ENCODE measurements at places on chromosomes 1 and 21.
A peak's percentile ranks its signal among the peaks of the same experiment; 100 is the strongest.

DNA sequence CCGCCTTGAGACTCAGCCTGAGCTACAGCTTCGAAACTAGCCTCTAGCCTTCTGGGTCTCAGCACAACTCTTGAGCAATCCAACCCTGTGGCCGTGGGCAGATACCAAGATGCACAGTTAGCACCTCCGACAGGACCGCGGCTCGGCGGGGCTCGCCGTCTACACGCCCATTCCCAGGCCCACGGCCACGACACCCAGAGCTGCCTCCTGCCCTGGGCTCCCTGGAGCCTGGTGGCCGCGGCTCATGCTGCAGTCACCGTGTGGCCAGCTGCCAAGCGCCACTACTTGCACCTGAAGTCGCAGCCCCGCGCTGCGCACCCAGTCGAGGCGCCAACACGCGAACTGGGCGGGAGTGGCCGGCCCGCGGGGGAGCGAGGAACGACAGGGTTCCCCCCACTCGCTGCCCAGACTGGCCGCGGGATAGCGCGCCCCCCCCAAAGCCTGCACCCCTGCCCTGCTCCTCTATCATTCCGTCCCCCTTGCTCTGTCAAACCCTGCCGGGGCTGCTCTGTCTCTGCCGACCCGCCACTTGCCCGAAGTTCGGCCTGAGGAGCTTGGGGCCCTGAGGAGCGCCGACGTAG, 729 bp upstream of the CDCA8 start:
- DNase-seq, result peak; percentile 32

DNA sequence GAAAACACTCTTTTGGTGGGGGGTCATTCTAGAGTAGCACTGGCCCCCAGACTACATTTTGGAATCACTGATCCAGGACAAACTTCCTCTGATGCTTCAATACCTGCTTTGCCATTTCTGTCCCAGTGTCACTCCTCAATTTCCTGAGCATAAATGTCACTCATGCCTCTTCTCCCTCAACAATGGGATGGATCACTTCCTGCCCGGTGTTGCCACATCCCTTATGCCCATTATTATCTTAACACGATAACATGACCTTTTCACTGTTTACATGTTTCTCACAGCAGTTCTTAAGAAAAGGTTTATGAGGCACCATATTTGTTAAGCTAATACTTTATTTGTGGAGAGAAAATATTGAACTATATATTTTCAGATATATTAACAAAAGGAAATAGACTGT, 3.9 kb upstream of the ITLN1 start:
- no peak for DNase-seq

DNA sequence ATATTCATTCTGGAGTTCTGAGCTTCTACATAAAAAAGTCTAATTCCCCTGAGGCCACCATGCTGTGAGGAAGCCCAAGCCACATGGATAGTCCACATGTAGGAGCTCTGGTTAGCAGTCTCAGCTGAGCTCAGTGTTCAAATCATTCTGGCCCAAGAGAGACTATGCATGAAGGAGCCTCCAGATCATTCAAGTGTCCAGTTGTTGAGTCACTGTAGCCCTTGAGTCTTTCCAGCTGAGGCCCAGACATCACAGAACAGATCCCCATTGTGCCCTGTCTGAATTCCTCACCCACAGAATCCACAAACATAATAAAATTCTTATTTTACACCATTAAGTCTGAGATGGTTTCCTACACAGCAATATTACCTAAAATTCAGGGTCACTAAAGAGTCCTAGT, 107.0 kb upstream of the NGF start:
- peak; percentile 23 for DNase-seq

DNA sequence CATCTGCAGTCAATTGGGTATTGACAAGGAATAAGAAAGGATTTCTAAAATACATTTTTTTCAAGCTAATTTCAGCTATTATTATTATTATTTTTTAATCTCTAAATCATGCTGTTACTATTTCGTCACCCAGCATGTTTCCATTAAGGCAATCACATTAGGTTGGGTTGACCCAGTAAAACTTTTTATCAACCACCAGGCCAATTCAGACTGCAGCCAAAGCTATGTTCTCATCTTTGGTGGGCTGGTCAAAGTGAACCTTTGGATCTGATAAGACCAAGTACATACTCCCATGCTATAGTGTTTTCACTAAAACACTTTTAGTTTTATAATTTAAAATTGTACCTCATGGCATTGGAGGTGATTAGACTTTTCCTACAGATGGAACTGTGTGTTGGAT, 198.6 kb downstream of the PBX1 start:
- DNase-seq, result no peak

DNA sequence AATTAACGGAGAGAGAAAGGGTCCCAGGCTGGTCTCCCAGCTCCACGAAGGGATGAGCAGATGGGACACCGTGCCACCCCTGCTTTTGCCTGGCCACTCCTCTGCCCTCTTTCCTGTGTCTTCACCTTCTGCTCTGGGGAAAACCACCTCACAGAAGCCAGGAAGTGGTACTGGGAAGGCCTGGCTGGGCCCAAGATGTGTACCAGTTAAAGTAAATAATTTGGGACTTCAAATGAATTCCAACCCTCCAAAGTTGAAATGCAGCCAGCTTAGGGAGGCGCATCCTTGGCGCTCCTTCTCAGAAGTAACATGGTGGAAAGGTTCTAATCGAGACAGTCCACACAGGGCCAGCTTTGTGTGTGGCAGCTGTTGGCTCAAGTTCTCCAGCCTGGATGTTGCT, 45.7 kb downstream of the MAP3K21 start:
- DNase-seq, result no peak

DNA sequence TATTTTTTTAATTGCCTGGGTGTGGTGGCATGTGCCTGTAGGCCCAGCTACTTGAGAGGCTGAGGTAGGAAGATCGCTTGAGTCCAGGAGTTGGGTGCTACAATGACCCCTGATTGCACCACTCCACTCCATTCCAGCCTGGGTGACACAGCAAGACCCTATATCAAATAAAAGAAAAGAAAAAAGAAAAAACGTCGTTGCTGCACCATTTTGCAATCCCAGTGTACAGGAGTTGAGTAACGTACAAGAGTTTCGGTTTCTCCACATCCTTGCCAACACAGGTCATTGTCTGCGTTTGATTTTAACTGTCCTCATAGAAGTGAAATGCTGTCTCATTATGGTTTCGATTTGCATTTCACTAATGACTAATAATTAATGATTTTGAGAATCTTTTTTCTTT, 7.9 kb downstream of the ZNF684 start:
- no peak for DNase-seq

DNA sequence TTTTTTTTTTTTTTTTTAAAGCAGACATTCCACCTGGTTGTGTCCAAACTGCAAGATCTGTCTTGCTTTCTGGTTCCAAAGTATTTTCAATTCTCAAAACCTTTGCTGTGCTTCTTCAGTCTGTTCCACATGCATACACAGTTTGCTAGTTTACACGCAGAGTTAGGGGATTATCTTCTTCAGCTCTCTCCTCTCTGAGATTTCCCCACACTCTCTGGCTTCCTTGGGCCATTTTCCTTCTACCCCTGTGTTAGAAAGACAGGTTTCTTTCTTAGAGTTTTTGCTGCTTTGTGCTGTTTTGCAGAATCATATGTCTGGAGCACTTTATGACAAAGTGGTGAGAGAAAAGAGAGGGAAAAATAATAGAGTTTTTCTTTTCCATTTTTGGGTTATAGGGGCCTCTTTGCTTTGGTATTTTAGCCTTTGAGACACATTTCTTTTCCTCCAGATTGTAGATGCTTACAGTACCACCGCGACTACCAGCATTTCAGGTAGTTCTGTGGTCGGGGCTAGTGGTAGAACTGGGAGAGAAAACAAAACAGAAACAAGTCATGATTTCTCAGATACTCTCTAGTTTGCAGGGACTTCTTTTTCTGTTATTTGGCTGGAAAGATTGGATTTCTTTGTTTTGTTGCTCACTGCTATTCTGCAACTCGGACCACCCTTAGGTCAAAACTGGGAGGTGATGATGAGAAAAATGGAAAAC, 66.3 kb downstream of the RABGAP1L start:
- DNase-seq, result no peak

DNA sequence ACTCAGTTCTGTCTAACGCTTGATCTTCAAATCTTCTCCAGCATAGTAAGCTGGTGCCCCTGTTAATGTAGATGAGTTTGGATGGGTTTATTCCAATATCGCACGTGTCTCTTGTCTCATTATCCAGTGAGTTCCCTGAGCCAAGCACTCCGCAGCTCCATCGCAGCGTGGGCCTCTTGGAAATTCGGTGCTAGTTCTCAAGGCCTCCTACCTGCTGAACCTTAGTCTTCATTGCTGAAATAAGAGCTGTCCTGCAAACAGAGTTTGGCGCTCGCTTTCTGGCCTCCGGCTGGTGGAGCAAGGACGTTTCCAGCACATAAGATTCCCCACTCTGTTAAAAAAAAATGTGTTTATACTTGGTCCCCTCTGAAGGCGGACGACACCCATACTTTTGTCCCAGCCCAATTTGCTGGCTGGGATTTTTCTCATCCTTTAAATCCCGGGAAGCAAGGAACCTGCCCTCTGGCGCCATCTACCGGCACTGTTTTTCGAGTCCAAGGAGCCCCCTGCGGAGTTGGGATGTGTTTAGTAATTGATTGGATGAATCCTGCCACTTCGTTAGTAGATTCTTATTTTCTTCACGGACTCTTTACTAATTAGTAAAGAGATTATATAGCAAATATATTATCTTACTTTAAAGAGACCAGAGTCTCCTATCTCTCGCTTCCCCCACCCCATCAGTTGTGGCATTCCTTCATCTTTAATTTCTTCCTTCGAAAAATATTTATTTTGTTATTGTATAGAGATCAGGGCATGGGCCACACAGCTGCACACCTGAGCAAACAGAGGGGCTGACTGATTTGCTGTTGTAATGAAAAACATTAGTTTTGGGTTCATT, 14.7 kb downstream of the JUN start:
- DNase-seq, result peak; percentile 78

GRCh38 chr1:172203135-172203823, 217.2 kb upstream of the C1orf105 start:
- peak; percentile 29 for DNase-seq

GRCh38 chr1:199723250-199723956, 304.1 kb upstream of the NR5A2 start:
- DNase-seq, result no peak

- DNase-seq, result no peak
These were observed 13.0 kb upstream of the AHCYL1 start for GRCh38 chr1:109971559-109971958.

DNA sequence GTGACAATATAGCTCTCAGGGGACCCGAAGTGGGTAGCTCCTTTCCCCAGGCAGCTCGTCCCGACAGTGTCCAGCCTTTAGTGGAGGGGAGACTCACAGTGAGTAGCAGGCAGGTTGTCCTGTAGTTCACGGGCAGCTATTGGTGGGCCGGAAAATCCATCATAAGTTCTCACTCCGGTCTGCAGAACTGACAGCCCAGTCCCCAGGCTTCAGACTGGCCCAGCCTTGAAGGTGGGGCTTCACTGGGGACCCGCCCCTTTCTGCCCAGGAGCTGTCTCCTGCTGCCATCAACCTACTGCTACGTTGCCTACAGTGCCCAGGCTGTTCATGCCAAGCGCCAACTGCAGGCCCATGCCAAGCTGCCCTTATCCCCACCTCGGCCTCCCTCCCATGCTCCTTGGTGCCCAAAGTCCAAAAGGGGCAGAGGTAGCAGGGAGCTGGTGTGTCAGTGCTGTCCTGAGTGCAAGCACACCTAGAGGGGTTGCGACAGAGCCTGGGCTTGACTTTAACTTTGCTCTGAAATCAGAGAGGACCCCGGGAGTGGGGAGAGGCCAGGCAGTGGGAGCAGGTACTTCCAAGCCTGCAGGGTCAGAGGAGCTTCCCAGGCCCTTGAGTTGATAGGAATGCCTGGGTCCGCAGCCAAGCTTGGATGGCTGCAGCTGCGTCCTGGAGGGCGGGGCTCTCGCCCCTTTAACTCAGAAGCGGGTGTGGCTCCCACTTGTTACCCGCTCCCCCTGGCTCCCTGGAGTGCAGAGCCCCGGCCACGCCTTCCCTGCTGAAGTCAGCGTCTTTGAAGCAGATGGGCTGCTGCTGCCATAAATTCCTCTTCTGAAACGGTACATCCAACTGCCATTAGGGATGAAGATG, 1144.3 kb upstream of the NCAM2 start:
- no peak for DNase-seq

DNA sequence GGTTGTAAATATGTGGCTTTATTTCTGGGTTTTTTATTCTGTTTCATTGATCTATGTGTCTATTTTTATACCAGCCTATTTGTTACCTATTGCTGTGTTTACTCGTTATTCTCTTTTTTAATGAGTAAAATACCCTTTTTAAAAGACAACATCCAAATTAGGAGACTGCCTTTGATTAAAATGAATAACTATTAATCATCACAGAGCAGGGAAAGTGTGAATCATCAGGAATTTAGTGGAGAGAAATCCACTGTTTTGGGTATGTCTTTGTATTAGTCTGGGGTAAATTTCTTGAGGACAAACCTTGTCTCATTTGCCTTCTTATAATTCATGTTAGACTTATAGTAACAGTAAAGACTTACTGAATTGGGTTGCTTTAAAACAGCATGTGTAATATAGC, 12.1 kb downstream of the DISC1 start:
- DNase-seq, result no peak

DNA sequence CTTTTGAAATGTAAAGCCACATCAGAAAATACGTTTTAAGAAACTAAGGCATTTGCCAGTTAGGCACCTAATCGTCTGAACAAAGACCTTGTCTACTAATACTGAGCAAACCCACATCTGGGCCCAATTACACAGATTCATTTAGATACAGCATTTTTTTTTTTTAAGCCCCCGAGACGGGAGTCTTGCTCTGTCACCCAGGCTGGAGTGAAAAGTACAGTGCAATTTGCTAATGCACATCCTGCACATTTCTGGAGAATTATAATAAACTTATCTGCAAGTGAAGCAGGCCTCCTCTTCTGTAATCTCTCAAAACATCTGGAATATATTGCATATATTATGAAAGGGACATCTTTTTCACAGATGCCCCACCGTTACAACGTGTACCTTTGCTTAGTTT, 3.3 kb downstream of the RSRP1 start:
- no peak for DNase-seq

GRCh38 chr21:26177746-26178426, 7.3 kb upstream of the APP start:
- no peak for DNase-seq

GRCh38 chr1:2377751-2378440, 13.5 kb downstream of the MORN1 start:
- DNase-seq, result no peak

GRCh38 chr1:21622466-21623315, 46.5 kb downstream of the RAP1GAP start:
- DNase-seq, result no peak

Data from mesendoderm (in vitro differentiated cells).